ENCODE measurements at places on chromosomes 12 and 14.

DNA sequence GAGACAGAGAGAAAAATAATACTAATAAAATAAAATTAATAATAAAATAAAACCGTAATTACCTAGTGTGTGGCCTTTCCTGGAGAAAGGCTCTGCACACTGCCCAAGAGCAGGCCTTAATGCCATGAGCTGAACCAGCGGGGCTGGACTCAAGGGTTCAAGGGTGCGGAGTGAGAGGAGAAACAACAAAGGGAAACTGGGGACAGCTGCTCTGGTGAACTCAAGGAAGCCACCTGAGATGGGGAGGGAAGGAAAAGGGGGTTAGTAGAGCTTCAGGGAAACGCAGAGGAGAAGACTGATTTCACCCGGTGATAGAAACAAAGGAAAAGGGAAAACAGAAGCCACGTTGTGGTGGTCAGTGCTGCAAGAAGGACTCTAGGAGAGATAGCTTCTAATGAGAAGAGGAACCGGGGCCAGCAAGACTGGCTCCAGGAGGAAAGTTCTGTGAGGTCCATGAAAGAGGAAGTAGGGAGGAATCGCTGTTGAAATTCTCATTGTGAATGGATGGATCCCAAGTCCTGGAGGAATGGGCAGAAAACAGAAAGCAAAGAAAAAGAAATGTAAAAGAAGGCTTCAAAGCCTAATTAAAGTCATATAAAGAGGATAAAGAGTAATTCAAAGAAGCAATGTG, 48.3 kb upstream of the BCL2L14 start:
- no peak for DNase-seq
- no peaks in the 10 kb centered on the region for H3K36me3 ChIP-seq
- no peak overlapping the region for H3K4me3 ChIP-seq
- no peak overlapping the region for H3K27ac ChIP-seq
- H3K4me1 ChIP-seq, result peaks cover 5% of the 10 kb centered on the region

DNA sequence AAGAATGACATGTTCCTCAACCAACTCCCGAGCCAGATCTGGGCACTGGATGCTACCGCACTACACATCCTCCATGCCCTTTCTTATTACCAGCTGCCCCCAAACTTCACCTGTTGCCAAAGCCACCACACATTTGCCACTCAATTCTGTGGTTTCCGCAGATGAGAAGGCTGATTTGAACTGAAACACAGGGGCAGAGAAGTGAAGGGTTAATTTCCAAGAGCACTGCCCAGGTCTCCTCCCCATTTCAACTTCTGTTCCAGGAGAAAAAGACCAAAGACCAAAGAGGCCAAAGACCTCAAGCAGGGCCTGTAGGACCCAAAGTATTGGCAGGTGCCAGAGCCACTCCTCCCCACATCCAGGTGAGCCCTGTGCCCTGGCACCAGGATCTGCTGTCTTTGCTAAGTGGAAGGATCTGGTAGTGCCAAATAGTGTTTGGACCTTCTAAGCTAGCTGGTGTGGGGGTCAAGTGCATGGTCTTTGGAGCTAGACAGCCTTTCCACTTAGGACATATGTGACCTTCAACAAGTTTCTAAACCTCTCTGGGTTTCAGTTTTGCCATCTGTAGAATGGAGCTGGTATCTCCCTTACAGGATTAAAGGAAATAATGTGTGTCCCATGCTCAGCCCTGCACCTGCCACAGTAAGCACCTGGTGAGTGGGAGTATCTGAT, 8.0 kb downstream of the DHRS1 start:
- H3K36me3 ChIP-seq, result peaks cover 54% of the 10 kb centered on the region
- H3K4me3 ChIP-seq, result no peak overlapping the region
- H3K27me3 ChIP-seq, result no peaks in the 10 kb centered on the region
- H3K4me1 ChIP-seq, result peaks cover 2% of the 10 kb centered on the region

GRCh38 chr12:111164833-111165525, 203.9 kb downstream of the PHETA1 start:
- no peaks in the 10 kb centered on the region for H3K36me3 ChIP-seq
- peaks cover 7% of the 10 kb centered on the region for H3K27me3 ChIP-seq
- no peak overlapping the region for H3K4me3 ChIP-seq
- H3K27ac ChIP-seq, result no peak overlapping the region

DNA sequence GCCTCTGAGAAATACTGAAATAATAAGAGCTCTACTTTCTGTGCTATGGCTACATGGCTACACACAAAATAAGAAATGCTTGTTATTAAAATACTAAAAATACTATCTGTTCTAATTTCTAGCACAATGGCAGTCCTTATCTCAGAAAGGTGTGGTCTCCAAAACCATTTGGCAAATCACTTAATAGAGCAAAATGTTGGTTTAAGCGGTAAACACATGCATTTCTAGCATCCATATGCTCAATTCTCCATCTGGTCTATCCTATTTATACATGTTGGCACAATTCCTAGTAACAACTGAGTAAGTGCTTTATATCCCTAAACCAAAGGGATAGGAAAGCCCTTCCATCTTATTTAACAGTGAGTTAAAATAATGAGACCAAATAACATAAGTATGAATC, 107.0 kb downstream of the PAPLN start:
- H3K27me3 ChIP-seq, result no peaks in the 10 kb centered on the region
- H3K4me1 ChIP-seq, result no peaks in the 10 kb centered on the region
- no peak for DNase-seq

GRCh38 chr14:68215629-68216028, 396.1 kb downstream of the RAD51B start:
- no peaks in the 10 kb centered on the region for H3K27me3 ChIP-seq
- no peaks in the 10 kb centered on the region for H3K36me3 ChIP-seq
- H3K4me3 ChIP-seq, result no peak overlapping the region
- DNase-seq, result no peak
- peaks cover 19% of the 10 kb centered on the region for H3K4me1 ChIP-seq
- no peak overlapping the region for H3K27ac ChIP-seq

DNA sequence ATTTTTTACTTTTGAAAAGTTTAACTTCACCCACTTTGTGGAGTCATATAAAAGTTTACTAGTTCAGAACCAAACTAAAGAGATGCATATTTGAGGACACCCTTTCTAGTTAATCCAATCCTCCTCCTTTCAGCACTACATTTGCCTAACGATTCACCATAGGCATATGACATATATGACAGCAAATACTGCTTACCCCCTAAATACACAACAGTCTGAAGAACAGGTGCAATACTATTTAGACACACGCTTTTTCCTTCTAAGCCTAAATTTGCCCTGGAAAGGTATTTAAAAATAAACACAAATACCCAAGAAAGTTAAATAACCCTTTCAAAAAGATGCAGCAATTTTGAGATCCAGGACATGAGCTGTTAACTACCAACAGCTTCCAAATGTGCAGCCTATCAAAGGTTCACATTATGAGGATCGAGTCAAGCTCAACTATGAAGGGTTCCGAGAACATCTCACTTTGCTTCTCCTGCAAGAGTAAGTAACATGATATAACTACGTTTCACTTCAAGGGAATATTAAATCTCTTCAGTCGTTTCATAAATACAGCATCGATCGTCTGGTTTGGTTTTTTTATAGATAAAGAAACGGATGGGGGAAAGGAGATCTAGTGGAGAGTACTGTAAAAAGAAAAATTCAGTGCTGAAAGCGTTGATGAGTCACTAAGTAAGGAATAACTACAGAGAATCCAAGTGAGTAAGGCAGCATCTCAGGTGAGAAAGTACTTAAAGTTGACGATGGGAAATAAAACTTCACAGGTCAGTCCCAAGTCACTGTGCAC, 677 bp upstream of the AP4S1 start:
- H3K27ac ChIP-seq, result peak overlapping the region; percentile 98
- no peak for DNase-seq
- peak overlapping the region; percentile 99 for H3K4me3 ChIP-seq
- no peaks in the 10 kb centered on the region for H3K4me1 ChIP-seq
- H3K36me3 ChIP-seq, result peaks cover 4% of the 10 kb centered on the region

DNA sequence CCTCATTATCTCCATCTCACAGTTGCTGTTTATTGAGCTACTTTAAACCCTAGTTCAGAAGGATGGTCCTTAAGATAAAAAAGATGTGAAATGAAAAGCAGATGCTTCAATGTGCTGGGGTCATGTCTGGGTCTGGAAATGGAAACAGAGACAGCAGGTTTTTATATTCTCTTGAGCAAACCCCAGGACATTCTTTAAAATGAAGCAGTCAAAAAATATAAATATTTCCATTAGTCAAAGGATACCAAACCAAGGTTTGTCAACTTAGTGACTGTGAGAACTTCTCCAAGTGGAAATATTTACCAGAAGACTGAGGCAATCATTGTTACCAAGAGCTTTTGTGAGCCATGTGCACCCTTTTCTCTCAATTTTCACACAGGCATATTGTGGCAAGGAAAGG, 102.5 kb upstream of the DIO2 start:
- H3K4me3 ChIP-seq, result no peak overlapping the region
- no peak for DNase-seq
- H3K27me3 ChIP-seq, result no peaks in the 10 kb centered on the region
- H3K36me3 ChIP-seq, result no peaks in the 10 kb centered on the region
- H3K4me1 ChIP-seq, result no peaks in the 10 kb centered on the region

DNA sequence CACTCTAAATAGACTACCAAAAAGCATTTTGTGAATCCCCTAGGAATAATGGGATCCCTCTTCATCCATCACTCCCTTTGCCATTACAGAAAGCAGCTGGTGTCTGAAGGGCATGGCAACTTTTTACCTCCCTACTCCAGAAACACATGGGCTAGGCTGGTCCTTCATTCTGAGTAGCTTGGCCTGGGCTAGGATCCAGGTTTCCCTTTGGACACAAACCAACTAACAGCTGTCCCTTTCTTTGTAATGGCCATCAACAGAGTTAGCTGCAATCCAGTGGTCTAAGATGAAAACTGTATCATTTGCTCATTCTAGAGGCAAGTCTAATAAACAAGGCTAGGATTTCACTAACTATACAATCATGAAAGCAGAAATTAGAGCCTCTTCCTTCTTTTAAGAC, 7.4 kb downstream of the GRIN2B start:
- no peak overlapping the region for H3K4me3 ChIP-seq
- no peak overlapping the region for H3K27ac ChIP-seq
- H3K36me3 ChIP-seq, result no peaks in the 10 kb centered on the region
- peaks cover 34% of the 10 kb centered on the region for H3K27me3 ChIP-seq

- H3K27me3 ChIP-seq, result no peaks in the 10 kb centered on the region
- peaks cover 2% of the 10 kb centered on the region for H3K36me3 ChIP-seq
- peaks cover 5% of the 10 kb centered on the region for H3K4me1 ChIP-seq
- no peak for DNase-seq
- no peak overlapping the region for H3K27ac ChIP-seq
Observed at GRCh38 chr12:123358035-123358434, 6.6 kb downstream of the SBNO1 start.

GRCh38 chr14:54338696-54339317, 58.0 kb upstream of the CDKN3 start:
- no peak overlapping the region for H3K27ac ChIP-seq
- no peak overlapping the region for H3K4me3 ChIP-seq
- no peak for DNase-seq
- no peaks in the 10 kb centered on the region for H3K4me1 ChIP-seq
- H3K27me3 ChIP-seq, result no peaks in the 10 kb centered on the region
- H3K36me3 ChIP-seq, result no peaks in the 10 kb centered on the region

GRCh38 chr12:79006306-79006705, 141.7 kb downstream of the SYT1 start:
- H3K36me3 ChIP-seq, result no peaks in the 10 kb centered on the region
- H3K27me3 ChIP-seq, result no peaks in the 10 kb centered on the region
- H3K4me1 ChIP-seq, result no peaks in the 10 kb centered on the region
- no peak overlapping the region for H3K4me3 ChIP-seq

DNA sequence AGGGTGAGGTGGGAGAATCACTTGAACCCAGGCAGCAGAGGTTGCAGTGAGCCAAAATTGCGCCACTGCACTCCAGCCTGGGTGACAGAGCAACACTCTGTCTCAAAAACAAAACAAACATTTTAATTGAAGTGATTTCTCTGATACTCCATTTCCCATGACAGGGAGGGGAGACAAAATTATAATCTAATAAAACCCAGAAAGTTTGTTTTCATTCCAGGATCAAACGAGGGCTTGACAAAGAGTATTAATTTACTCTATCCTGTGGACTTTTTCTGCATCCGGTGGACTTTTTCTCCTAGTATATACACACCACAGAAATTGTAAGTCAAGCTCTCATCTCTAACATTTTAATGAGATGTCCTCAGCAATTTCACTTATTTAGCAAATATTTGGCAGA, 14.5 kb upstream of the AP4S1 start:
- no peaks in the 10 kb centered on the region for H3K4me1 ChIP-seq
- no peaks in the 10 kb centered on the region for H3K27me3 ChIP-seq
- peaks cover 14% of the 10 kb centered on the region for H3K36me3 ChIP-seq
- DNase-seq, result no peak

DNA sequence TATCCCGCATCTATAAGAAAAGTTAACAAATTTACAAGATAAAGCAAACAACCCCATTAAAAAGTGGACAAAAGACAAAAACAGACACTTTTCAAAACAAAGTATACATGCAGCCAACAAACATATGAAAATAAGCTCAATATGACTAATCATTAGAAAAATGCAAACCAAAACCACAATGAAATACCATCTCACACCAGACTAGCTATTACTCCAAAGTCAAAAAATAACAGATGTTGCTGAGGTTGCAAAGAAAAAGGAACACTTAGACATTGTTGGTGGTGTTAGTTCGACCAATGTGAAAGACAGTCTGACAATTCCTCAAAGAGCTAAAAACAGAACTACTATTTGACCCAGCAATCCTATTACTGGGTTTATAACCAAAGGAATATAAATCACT, 968.6 kb upstream of the USP15 start:
- no peak for DNase-seq
- H3K27me3 ChIP-seq, result no peaks in the 10 kb centered on the region
- no peaks in the 10 kb centered on the region for H3K4me1 ChIP-seq
- no peak overlapping the region for H3K4me3 ChIP-seq
- no peaks in the 10 kb centered on the region for H3K36me3 ChIP-seq
- H3K27ac ChIP-seq, result no peak overlapping the region

DNA sequence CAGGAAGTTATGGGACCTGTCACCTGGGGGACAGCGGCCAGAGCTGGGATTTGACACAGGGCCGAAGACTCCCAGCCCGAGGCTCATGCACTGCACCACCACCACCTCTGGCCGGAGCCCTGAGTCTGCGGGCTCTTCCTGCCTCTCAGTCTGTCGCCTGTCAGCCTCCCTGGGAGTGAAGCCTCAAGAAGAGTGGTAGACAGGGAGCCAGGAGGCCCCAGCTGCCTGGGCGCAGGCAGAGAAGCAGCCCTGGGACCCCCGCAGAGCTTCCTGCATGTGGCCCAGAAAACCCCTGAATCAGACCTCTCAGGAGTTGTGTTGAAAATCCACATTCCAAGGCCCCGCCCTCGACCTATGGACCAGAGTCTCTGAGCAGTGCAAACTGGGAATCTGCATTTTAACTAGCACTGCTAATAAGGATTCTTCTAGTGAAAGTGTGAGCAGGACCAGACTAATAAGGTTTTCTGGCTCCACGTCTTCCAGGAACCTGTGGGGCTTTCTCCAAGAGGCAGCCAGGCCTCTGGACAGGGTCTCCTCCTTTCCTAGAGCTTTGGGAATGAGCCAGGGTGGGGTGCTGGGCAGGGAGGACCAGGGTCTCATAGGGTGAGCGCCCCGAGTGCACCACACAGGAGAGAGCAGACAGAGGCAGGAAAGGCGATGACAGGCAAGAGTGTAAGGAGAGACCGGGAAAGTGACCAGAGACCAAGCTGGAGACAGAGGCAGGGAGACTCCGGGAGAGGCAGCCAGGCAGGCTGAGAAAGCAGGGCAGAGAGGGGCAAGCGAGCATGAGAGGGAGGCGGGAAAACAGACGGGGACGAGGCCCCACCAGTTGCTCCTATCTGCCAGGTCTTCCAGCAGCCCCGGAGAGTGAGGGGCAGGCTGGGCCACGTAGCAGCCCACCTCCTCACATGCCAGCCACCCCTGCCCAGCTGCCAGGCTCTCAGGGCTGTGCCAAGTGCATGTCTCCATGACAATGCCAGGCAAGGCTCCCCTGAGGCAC, 112.4 kb downstream of the BCL11B start:
- H3K4me3 ChIP-seq, result no peak overlapping the region
- H3K27me3 ChIP-seq, result no peaks in the 10 kb centered on the region
- no peak overlapping the region for H3K27ac ChIP-seq

All from large intestine (tissue), 12 donors.